Mucosa of descending colon (tissue), 3 donors: ENCODE measurements at places on chromosomes 7 and 10. TPM values are rescaled to one million over a fixed set of nuclear protein-coding genes. Genes with fewer than 3 reads are reported as not detected.
A peak's percentile ranks its signal among the peaks of the same experiment; 100 is the strongest.

GRCh38 chr10:31018962-31019361 is 12.7 kb downstream of the ZNF438 start:
- no peak for DNase-seq

- DNase-seq: no peak
Measured at GRCh38 chr10:5951167-5951711, 26.1 kb downstream of the IL15RA start.

GRCh38 chr10:102665904-102666509 is 21.7 kb downstream of the TRIM8 start:
- DNase-seq: peak; percentile 58

- no peak for DNase-seq
Measured at GRCh38 chr10:21092683-21093524, 195.8 kb upstream of the NEBL start.

GRCh38 chr10:77160679-77161078 is 476.9 kb downstream of the KCNMA1 start:
- peak; percentile 33 for DNase-seq

Gene ZNF248
- 11.6 TPM for total RNA-seq

Gene LFNG
- total RNA-seq: 95.0 TPM

Gene RASA4B
- 30.8 TPM for total RNA-seq

Gene ARPC1B
- 107 TPM for total RNA-seq

Gene ANXA8L1
- not detected for total RNA-seq

Gene UCN3
- total RNA-seq: 4.8 TPM
